Heart right ventricle (tissue), 16 donors: ENCODE measurements at places on chromosomes 6 and 20.

- no peak for DNase-seq
Observed at GRCh38 chr6:107121964-107122495, 6.7 kb upstream of the BEND3 start.

DNA sequence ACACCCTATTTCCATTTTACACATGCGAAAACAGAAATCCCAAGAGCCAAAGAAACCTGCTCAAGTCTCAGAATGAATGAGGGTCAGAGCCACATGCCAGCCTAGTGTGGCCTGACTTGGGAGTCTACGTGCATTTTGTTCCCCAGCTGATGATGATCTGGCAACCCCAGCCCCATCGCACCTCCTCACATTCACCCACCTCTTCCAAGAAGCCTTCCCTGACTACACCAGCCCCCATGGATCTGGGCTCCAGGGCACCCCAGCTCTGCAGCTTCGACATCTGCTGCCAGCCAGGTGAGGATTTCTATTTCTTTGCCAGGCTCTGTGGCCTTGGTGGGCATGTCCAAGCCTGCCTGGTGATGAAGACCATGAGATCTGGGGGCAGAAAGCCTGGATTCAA is 41.0 kb downstream of the ANGPT4 start:
- no peak for DNase-seq

DNA sequence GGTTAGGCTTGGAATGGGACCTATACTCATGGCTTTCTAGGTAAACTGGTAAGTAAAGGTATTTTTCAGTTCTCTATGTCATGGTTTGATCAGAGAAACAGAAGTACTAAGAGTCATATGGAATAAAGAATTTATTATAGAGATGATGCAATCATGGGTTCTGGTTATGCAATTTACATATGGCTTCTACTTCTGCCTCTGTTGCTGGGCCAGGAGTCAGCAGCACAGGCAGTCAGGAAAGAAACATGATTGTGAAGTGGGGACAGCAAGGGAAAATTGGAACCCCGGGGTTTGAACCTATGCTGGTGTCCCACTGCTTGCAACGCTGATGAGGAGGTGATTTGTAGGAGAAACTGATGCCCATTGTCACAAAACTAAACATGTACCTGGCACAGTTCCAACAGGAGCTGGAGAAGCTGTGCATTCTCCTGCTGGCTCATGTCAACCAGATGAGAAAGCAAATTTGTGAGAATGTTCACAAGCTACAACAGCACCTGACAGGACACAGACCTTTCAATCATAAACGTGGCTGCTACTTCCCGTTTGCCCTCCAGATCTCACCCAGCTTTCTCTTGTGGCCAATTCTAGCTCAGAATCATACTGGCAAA is 887.1 kb downstream of the TFAP2A start:
- DNase-seq = no peak

DNA sequence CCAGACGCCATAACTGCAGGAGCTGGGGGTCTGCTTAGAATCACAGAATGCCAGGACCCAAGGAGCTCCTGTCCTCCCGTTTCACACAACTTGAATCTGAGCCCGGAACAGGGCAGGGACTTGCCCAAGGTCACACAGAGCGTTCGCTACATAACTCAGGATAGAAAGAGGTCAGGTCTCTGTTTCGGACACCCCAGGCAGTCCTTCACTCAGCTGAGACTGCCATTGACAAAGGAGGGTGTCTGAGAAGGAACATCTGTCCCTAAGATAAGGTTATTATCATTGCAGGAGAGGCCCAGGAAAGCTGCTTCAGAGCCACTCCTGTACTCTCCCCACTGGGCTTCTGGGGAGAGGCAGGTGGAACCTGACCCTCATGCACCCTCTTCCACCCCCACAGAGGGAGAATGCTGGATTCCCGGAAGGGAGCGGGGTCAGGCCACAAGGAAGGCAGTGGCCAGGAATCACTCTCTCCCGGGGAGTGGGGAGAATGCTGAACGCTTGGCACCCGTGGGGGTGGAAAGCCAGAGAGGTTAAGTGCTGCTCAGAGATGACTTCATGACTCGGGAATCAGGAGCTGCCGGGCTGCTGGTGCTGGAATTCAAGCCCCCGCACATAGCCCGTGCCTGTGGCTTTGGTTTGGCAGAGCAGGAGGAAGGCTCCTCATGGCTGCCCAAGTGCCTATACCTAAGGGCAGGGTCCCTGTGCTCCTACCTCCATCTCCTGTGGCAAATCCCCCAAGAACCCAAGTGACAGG is 10.7 kb downstream of the SDC4 start:
- peak; percentile 47 for DNase-seq

GRCh38 chr6:143199291-143199690 is 138.6 kb downstream of the AIG1 start:
- no peak for DNase-seq

- no peak for DNase-seq
Observed at GRCh38 chr6:108831104-108831503, 17.1 kb upstream of the ARMC2 start.

GRCh38 chr6:112215488-112216284 is 38.7 kb downstream of the LAMA4 start:
- no peak for DNase-seq
